ENCODE measurements at places on chromosomes 2 and 18.

DNA sequence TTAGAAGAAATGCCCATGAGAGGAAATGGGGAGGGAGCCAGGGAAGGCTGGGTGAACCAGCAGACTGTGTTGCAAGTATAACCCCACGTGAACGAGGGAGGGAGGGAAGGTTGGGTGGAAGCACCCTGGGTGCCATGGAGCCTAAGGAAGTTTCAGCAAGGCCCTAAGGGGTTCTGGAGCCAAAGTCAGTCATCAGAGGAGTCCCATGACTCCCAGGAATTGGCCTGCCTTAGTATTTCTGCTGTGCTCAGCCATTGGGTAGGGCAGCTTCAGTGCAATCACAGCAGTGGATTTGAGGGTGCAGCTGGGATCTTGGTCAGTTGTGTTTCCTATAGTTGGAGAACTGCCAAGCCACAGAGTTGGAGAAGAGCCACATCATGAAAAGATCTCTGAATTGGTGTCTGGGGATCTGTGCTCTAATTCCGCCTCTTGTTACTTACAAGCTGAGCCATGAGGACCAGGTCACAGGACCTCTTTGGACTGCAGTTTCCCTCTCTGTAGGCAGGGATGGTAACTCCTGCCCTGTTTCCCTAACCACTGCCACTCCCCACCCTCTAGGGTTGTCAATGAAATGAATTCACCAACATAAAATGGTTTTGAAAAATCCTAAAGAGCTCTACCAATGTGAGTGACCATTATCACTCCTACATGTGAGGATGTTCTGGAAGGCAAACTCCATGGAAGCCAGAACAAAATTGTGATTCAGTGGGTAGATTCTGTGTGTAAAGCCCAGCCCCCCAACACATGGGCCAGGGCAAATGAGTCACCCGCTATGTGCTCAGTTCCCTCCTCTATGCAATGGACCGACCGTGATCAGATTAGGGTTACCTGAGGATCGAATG lies 108.9 kb downstream of the CLIP4 start:
- DNase-seq: no peak

GRCh38 chr2:201558665-201559064 lies 84.6 kb downstream of the TMEM237 start:
- no peak for DNase-seq

DNA sequence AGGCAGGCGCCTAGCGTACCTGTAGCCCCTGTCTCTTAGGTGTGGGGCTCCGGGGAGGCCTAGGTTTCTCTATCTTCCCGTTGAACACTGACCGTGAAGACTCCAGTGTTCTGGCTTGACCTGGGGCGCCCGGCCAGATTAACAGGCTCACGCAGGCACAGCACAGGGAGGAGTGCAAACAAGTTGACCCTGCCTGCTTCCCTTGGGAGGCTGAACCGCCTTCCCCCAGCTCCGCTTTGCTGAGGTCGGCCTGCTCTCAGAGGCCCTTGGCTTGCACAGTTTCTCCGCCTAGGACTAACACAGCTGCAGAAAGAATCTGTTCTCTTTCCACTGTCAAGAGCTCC lies 567 bp downstream of the PCYOX1 start:
- no peak for DNase-seq

- no peak for DNase-seq
Measured at GRCh38 chr2:98643496-98644100, 35.2 kb downstream of the UNC50 start.

DNA sequence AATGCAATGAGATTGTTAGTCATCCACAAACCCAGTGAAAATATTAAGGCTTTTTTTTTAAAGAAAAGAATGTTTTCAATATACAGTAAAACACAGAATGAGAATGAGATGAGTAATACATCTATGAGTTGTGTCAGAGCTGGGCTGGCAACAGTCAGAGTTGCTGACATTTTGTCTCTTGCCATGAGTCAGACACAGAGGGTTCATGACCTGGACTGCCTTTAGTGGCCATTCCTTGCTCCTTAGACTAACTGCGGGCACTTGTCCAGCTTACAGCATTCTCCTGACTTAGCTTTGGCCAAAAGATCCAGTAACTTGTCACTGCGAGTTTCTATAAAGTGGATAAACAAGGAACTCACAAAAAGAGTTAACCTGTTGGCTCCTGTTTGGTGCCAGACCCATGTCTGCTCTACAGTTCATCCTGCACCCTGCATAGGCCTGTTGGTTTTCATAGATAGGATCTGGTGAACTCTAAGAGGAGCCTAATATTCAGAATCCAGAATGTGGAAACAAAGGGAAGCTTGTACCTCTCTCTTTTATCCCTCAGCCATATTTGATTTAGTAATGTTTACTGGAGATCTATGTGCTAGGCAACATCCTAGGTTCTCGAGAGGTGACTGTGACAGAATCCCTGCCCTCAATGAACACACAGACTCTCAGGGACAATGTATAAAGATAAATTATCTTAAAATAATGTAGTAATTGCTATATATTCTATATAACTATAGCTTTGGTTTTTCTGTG lies 391.5 kb upstream of the VWC2L start:
- DNase-seq: no peak

GRCh38 chr2:188527581-188527993 lies 235.9 kb downstream of the GULP1 start:
- no peak for DNase-seq

DNA sequence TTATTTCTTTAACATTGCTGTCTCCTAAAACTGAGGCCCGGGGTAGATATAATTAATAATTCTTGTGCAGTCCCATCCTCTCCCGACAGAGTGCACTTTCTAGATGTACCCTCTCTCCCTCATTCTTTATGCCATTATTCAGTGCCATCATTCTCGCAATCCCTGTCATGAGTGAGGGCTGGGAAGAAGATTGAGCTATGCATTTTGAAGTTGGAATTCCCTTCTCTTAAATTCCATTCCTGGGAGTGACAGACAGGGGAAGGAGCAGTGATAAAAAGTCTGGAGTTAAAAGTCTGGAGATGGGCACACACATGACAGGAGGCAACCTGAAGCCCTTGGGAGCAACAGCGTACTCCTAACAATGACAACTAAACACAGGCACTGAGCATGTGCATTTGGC lies 2.6 kb upstream of the KCNE4 start:
- no peak for DNase-seq

GRCh38 chr18:23784832-23785245 lies 95.6 kb downstream of the LAMA3 start:
- no peak for DNase-seq

DNA sequence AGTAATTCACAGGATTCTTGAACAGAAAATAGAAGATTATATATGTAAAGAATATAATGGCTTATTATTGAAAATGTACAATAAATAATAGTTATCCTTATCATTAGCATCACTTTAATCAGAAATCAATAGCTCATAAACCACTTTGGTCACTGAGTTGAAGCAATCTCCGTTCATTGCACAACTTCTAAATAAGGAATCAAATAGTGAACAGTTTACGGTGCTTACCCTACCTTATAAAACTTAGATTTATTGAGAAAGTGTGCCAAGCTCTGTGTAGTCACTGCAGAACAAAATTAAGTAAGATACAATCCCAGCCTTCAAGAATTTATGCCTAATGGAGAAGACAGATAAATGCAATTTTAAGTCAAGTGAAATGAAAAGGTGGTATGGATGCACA lies 6.7 kb downstream of the VSNL1 start:
- DNase-seq: no peak

GRCh38 chr2:167822690-167823465 lies 424.5 kb downstream of the STK39 start:
- no peak for DNase-seq

- no peak for DNase-seq
Measured at GRCh38 chr2:178412047-178412446, 38.9 kb downstream of the PRKRA start.

GRCh38 chr18:74248189-74248588 lies 43.6 kb downstream of the CYB5A start:
- no peak for DNase-seq
